ENCODE measurements at places on chromosomes 4 and X.

GRCh38 chrX:40694802-40695201 lies 40.5 kb downstream of the MED14 start:
- DNase-seq, result no peak

DNA sequence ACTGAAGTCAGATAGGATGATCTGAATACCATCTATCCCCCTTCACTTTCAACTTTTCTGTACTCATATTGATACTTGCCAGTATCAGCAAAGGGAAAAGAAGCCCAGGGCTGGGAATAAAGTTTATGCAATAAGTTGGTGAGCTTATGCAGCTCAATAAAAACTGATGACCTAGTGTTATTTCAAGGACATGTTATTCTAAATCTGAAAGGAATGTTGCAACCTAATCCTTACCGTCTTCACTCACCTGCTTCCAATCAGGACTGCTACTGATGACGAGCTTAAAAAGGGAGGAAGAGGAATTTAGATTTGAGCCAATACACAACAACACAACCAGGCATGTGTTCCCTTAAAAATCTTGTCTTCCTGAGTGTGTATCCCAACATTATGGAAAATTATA lies 419.9 kb downstream of the SPRY1 start:
- DNase-seq, result peak; percentile 30

DNA sequence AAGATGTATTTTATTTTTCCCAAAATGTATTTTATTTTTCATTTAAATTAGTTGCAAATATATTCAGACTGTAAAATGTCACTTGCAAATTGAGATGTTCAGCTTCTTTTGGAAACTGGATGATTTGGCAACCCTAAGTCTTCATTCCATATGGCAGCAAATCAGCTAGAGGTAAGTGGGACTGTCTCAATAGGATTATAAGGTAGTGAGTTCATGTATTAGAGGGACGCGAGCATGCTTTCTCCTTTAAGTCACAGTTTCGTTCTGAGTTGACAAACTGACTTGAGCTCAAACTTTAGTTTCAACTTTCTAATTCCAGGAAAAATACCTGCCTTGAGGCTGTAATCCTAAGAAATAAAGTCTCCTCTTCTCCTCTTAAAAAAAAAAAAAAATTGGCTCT lies 44.2 kb upstream of the TMEM131L start:
- DNase-seq, result no peak

DNA sequence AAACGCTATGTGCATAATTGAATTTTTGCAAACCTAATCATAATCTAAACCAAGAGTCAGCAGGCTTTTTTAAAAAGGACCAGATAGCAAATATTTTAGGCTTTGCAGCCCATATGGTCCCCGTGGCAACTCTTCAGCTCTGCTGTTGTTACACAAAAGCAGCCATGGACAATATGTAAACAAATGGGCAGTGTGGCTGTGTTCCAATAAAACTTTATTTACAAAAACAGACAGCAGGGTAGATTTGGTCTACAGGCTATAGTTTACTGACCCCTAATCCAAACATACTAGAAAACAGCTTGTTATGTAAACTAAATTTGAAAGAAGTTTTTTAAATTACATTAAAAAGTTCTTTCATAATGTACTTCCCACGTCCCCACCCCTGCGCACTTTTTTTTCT lies 53.1 kb downstream of the FUNDC1 start:
- DNase-seq, result no peak

GRCh38 chr4:173478201-173478912 lies 51.7 kb downstream of the HAND2 start:
- DNase-seq, result peak; percentile 70

- DNase-seq, result peak; percentile 75
Observed at GRCh38 chr4:110091434-110092140, 106.8 kb downstream of the ELOVL6 start.

- DNase-seq, result peak; percentile 94
Observed at GRCh38 chr4:138053641-138054301, 188.4 kb downstream of the SLC7A11 start.

DNA sequence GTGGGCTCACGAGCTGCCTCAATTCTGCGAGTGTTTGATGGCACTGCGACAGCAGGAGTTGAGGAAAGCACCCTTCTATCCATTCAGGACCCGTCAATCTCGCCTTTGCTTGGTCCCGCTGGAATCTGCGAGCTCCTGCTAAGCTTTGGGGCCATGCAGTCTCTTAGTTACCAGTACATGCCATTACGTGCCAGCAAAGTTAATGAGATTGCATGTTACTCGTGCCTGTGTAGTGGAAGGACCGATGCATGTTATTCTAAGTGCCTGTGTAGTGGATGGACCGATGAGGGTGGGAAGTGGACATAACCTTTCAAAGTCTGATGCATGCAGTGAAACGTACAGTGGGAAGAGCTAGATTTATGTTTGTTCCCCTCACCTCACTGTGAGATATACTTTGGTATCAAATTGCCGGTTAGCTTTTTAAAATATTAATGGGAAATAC lies 569 bp downstream of the RPS3A start:
- peak; percentile 58 for DNase-seq

GRCh38 chr4:84312426-84313012 lies 186.6 kb downstream of the NKX6-1 start:
- no peak for DNase-seq

DNA sequence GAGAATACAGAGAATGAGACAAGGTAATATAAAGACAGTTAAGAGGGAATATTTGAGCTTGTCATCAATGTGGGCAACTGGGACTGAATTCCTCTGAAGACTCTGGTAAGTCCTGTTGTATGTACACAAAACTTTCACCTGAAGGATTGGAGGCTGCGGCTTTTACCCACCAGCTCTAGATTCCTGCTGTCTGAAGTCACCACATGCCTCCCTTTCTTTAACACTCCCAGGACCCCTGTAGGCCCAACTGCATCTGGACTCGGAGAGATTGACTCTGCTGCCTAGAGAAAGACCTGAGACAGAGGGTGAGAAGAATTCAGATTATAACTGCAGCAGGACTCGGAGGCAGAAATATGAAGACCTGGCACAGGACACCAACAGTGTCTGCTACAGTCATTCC lies 1048.0 kb downstream of the PDHA2 start:
- DNase-seq, result no peak

DNA sequence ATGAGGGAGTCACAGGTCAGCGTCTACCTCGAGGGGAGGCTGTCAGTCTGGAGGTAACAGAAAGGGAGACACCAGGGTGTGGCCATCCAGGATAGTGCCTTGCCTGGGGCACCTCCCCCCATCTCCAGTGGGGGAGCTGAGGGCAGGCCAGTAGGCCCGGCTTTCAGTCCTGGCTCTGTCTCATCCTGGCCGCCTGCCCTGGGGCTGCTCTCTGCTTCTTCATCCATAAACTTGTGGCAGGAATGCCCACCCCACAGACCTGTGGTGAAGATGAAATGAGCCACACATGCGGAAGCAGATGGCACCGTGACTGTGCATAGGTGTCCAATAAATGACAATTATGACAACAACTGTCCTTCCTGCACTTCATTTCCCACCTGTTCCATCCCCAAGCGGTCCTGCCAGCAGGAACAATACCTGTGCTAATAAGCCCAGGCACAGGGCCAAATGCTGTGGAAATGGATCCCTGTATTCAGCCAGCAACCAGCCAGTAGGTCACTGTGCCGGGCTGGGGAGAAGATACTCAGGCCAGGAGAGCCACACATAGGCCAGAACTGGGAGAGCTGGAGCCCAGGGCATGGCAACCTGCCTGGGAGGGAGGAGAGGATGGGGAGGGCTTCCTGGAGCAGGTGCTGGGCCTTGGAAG lies 30.2 kb downstream of the TRO start:
- no peak for DNase-seq

DNA sequence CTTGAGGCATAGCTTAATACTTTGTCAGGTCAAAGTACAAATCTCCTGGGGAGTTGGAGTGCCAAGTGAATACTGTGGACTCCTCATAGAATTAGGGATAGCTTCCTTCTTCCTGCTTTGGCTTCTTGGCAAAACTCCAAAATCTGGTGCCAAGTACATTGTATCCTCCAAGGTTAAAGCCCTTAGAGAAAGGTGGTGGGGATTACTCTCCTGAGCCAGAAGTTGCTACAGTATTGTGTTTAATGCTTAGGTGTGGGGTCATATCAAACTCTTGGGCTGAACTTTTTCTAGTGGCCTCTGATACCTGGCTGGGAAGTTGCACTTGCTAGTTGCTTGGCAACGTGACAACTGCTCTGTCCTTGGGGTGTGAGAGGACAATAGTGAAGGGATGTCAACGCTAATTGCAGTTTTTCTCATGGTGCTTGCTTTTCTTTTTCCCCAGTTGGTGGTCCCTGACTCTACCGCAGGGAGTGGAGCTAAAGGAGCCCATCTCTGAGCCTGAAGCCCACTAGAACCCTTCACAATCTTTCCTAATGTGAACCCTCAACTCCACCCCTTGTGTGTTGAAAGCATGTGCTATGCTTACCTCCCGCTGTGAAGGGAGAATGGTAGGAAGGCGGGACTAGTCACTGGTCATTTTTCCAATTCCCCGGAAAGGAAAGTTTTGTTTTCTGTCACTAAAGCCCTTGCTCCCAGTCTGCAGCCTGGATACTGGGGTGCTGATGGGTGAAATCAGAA lies 35.5 kb downstream of the DLG3 start:
- DNase-seq, result no peak

- DNase-seq, result peak; percentile 55
Observed at GRCh38 chrX:22135994-22136684, 104.0 kb downstream of the PHEX start.

- DNase-seq, result no peak
Observed at GRCh38 chrX:154742613-154743012, 8.3 kb downstream of the GAB3 start.

- no peak for DNase-seq
Observed at GRCh38 chr4:169931964-169932363, 94.2 kb downstream of the MFAP3L start.

DNA sequence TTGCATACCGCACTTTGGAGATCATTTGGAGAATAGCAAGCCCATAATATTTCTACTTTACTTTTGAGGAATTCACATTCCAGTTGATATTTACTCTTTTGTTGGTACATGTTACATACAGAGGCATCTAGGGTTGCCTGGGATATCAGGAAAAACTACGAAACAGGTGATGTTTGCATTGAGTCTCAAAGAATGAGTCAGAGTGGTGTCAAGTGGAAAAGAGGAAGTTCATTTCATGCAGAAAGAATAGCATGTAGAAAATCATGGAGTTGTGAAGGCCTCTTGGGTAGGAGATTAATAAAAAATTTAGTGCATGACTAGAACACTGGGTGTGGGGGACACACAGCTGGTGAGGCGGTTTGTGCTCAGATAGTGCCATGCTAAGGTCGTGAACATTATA lies 33.5 kb upstream of the ELOVL6 start:
- DNase-seq, result no peak

DNA sequence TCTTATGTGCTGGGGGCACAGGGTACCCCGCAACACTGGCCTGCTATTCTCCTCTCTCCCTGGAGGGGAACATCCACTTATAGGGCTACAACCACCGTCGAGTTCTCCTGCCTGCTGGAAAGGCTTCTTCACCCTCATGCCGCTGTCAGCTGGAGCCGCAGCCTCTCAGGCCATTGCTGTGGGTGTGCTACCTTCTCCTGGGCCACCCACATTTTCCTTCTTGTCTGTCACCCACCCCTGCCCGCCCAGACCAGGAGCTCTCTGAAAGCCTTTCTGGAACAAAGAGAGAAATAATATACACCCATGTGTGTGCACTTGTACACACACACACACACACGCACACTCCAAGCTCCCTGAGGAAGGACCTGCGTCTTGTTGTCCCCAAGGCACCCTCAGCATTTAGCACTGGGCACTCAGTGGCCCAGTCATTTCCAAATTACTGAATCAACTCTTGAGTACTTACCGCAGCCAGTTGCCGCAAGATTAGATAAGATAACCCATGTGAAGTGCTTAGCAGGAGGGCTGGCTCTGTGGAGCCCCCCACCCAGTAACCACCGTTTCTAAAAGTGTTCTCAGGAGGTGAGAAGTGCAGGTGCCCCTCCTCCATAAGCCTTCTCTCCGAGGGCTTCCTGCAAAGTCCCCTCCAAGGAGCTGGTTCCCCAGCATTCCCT lies 50.2 kb downstream of the CPZ start:
- no peak for DNase-seq

- no peak for DNase-seq
Observed at GRCh38 chrX:35244796-35245508, 302.4 kb downstream of the FAM47B start.

DNA sequence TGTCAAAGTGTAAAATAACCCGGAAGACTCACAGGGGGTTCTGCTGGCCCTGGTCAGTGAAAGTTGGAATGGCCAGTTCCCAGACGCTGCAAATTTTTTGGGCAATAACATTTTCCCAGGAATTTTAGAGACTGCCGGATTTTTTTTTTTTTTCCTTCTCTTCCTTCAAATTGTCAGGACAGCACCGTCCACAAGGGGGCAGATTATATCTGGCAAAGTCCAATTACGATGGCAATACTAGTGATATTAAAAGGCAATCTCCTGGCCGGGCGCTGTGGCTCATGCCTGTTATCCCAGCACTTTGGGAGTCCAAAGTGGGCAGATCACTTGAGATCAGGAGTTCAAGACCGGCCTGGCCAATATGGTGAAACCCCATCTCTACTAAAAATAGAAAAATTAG lies 20.5 kb downstream of the SLC25A5 start:
- peak; percentile 62 for DNase-seq

DNA sequence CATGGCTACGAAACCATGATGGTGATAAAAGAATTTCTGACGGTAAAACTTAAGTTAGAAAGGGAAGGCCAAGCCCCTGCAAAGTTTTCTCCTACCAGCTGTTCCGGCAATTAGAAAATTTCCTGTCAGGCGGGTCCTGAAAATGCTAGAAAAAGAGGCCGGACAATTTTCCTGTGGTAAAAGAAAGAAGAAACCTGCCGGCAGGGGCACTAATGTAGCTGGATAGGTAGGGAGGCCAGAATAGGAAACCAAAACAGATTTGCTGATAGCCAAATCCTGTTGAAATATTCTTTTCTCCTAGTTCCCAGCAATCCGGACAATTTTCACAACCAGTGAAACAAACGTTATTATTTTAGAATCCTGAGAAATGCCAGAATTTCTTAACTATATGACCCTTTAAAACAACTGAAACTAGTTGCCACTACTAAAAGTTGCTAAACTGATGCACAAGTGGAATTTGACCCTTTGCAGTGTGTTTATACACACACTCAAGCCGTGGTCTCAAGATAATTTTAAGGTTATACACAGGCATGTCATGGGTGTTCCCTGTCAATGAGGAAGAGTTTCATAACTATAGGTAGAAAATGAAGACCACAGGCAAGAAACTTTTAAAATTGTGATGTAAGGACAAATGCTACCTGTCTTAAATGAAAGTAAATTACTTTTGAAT lies 47.7 kb downstream of the RPS6KA3 start:
- DNase-seq, result no peak

DNA sequence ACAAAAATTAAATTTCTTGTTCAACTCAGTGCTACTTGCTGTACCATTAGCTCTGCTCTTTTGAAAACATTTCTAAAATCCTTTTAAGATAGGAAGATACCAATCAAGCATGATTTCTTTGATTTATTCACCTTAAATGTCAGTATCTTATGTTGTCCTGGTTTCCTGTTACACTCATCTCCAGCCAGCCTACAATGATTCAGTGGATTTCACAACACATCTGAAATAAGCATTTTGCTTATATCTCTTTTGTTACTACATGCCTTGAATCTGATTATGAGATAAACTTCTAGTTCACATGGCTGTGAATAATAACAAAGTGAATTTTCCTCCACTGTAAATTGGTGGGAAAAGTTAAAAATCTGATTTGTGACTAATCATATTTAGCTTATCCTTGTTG lies 112.5 kb upstream of the BMP3 start:
- DNase-seq, result peak; percentile 1

GRCh38 chr4:46594661-46595060 lies 204.7 kb upstream of the GABRA2 start:
- DNase-seq, result no peak

All from EH (cell line).